ENCODE measurements at places on chromosomes 5 and 9.

DNA sequence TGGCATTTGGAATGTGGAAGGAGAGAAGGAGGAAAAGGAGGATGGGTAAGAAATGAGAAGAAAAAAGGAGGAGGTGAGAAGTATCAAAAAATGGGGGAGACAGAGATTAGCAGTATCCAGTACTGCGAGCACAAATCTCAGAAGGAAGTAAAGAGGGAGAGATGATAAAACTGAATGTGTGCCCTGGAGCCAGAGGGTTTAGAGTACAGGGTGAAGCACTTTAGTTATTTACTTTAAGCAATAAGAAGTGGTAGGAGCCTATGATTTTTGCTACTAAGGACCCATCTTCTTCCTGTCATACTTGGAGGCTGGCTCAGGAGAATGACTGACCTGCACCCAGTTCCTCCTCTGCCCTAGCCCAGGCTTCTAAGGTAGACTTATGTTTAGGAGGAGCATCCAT is 94.9 kb downstream of the ADRB2 start:
- no peak for DNase-seq

- DNase-seq, result no peak
Measured at GRCh38 chr9:92245005-92245797, 48.3 kb downstream of the IARS1 start.

DNA sequence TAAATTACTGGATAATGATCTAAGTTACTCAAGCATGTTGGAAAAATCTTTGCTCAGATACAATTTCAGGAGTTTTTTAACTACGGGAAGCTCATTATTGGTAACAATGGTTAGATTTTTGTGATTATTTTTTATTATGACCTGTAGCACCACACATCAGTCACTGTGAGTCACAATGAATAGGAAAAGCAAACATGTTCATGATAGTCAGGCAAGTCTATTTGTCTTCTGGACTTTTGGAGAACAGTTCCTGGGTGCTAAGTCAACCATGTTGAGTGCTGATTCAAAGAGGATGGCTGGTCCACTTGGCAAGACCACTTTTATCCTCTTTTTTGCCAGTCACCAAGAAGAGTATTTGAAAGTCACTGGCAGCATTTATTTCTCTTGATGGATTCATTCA is 403.2 kb downstream of the KIF4B start:
- DNase-seq, result no peak

DNA sequence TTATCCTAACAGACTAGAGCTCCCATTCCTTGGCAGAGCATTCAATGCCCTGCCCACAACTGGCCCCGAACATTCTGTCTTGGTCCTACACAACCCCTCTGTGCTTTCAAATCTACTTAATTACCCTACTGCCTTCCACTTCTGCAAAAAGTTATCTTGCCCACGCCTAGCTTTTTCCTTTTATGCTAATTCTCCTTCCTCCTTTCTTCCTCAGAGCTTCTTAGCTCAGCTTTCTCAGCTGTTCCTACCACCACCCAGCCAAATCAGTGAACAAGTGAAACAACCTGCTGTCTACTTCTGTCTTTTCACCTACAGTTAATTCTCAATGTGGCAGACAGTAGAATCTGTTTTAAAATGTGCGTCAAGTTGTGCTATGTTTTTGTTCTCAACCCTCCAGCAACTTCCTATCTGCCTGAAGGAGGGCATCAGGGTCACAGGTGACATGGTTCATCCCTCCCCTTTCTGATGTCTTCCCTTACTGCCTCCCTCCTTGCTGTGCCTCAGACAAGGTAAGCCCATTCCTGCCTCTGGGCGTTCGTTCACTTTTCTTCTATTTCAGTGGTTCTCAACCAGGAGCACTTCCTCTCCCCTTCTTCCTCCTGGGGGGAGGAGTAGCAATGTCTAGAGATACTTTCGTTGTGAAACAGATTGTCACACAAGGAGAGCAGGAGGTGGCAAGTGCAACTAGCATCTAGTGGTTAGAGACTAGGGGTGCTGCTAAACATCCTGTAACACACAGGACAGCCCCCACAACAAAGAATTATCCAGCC is 1.3 kb upstream of the REEP5 start:
- peak; percentile 45 for DNase-seq

- no peak for DNase-seq
Measured at GRCh38 chr5:137689306-137689705, 46.6 kb downstream of the KLHL3 start.

- peak; percentile 44 for DNase-seq
Measured at GRCh38 chr5:56900858-56901578, 8.4 kb upstream of the SETD9 start.

GRCh38 chr9:107174441-107174840 is 108.6 kb upstream of the RAD23B start:
- DNase-seq, result no peak

GRCh38 chr5:154309805-154310204 is 119.3 kb downstream of the GALNT10 start:
- DNase-seq, result no peak

DNA sequence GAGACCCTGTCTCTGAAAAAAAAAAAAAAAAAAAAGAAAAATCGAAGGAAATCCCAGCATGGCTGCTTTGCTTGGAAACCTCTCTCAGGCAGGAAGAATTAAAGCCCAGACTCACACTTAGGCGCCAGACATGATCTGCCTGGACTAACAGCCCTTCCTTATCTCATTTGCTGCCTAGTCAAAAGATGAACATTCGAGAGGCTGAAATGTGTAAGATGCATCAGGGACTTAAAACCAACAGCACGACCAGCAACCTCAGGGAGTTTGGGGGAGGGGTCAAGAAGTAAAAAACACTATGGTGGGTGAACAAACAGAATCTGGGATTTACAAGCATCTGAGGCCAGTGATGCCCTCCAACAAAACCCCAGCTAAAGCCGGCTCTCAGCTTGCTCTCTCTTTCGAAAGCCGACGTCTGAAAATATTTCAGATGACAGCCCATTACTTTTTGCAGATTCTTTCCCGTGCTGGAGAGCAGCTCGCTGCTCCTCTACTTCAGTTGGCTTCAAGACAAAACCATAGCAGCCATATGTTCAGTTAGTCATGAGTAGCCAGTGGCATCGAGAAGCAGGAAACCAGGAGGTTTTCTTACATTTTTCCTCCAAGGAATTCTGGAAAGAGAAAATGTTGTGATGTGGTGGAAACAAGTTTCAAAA is 249.9 kb downstream of the MARCHF11 start:
- DNase-seq, result no peak

DNA sequence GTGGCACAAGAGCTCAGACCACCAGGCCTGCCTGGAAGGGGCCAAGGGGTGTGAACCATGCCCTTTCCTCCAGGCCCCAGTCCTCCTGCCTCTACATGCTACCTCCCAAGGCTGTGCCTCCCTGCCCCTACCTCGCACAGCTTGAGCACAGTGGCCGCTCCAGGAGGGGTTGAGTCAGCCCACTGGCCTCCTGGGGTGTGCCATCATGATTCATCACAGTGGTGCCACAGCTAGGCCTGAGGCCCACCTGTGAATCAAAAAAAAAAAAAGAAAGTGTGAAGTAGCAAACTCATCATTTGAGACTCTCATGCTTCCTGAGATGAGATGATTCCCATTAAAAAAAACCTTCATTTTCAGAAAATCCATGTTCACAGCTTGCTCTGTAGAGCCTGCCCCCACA is 240.5 kb downstream of the HSPA4 start:
- no peak for DNase-seq

GRCh38 chr9:32899761-32900160 is 101.7 kb downstream of the APTX start:
- no peak for DNase-seq

DNA sequence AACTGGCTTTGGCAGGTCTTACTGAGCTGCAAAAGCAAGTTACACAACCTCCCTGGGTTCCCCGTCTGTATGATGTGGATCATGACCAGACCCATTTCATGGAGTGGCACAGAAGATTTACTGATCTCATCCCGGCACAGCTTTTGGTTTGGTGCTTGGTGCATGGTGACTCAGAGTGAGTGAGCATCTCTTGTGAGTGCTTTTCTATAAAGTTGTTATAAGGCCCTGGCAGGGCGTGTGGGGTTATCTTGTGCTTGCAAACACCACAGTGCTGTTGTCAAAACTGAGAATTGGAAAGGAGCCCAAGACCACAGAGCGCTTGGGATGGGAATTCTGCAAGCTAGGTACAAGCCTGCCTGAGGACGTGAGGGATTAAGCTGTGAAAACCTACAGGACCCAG is 425.2 kb downstream of the GADD45G start:
- no peak for DNase-seq

DNA sequence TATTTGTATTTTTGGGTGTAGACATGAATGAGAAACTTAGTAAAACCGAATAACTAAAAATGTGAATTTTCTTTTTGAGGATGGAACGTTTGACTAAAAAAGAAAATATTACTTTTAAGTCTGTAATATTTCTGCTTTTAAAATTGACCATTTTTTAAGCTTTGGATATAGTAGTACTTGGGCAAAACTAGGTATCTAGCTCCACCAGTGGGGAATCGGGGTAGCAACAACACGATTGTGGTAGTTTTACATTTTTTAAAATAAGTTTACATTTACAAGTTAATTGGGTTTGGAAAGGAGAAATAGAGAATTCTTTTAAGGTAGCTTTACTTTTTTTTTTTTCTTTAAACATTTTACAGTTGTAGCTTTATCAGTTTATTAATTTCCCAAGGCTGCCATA is 154.4 kb downstream of the MAN2A1 start:
- DNase-seq, result no peak

GRCh38 chr5:83145882-83146331 is 68.6 kb downstream of the XRCC4 start:
- no peak for DNase-seq

- no peak for DNase-seq
Measured at GRCh38 chr9:90466441-90466840, 176.2 kb downstream of the DIRAS2 start.

- DNase-seq, result no peak
Measured at GRCh38 chr5:143216211-143216610, 187.3 kb downstream of the NR3C1 start.

DNA sequence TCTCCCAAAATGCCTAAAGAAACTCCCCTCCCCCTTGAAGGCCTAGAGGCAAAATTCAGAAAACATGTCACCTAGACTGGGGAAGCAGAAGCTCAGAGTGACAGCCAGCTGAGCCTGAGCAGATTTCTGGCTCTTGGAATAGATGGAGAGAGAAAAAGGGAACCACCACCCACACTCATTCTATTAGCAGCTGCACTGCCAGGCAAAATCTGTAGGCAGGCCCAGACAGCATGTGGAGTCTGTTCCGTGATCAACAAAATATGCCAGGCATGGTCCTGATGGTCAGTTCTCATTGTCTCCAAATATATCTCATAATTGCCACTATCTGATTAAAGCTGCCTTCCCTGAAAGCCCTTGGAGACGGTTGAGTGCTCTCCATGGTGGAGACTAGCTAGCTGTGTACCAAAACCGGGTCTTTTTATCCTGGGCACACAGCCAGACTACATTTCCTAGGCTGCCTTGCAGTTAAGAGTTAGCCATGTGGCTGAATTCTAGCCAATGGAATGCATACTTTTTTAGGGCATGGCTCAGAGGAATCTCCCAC is 131.7 kb upstream of the GPR151 start:
- no peak for DNase-seq

DNA sequence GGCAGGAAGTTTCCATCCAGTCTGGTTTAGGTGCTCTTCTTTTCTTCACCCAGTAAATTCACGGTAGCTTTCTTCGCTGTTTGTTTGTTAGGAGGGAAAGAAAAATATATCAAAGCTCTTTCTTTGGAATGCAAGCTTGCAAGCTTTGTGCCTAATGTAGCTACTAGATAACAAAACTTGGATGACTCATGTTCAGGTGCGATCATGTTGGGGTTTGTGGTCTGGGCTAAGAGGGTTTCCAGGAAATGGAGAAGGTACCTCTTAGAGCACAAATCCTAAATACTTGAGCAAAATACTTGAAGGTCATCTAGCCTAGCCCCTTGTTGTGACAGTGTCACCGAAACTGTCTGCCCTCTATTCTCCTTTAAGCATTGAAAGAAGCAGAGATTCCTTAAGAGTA is 17.7 kb downstream of the SRP19 start:
- DNase-seq, result peak; percentile 77

DNA sequence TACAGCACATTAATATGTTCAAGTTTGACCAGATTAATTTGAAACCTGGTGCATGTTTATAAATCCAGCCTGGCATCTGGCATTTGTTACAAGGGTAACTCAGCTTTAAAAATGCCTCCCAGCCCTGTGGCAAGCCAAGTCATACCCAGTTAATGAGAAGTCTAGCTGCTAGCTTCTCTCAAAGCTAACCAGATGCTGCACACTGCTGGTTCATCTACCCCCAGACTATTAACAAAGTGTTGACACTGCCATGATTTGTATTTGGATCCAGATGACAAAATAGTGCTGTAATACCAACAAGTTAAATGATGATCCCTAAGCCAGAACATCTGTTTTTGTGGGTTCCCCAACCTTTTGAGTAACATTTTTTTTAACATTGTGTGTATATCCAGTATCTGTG is 573.7 kb upstream of the DAB2 start:
- no peak for DNase-seq

DNA sequence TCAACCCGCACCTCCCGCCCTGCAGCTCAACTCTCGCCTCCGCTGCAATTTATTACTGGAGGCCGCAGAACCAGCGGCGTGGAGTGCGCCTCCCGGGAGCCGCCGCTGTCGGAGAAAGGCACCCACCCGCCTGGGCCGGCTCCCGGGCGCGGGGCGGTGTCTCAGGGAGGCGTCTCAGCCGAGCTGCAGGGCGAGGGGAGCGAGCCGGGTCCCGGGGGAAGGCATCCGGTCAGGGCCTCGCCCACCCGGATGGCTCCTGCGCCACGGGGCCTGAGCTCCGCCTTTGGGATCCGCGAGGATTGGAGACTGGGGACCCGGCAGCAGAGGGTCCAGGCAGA is 32.9 kb downstream of the TSPAN17 start:
- no peak for DNase-seq

DNA sequence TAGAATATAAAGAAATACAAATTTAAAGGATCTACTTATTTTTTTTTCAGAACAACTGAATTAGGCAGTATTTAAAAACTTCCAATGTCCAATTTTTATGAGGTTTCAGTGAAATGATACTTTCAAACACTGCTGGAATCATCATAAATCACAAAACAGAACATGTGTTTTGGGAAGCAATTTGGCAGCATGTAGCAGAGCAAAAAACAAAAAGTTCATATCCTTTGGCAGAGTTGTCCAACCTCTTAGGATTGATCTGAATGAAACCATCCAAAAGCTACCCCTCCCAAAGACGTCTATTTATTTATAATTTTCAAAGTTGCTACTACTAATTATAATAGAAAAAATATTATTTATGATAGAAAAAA is 192.4 kb upstream of the PUM3 start:
- no peak for DNase-seq

GRCh38 chr5:149213264-149213880 is 58.3 kb upstream of the AFAP1L1 start:
- no peak for DNase-seq

- DNase-seq, result no peak
Measured at GRCh38 chr5:55370291-55370925, 62.6 kb downstream of the MTREX start.

DNA sequence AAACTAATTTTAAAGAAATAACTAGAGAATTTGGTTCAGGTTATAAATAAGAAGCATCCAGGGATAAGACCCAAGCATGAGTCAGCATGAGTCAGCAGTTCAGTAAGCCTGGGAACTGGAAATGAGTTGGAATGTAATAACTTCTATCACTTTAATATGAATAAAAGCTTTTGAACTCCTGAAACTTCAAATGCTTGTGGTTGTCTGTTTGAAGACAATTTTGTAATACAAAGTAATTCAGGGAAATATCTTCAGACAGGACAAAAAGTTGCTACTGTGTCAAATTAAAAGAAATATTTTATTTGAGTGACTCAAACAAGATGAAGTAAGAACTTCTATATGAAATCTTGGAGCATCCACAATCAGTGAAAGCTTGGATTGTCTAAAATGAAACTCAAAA is 331.2 kb upstream of the DAB2 start:
- no peak for DNase-seq

- no peak for DNase-seq
Measured at GRCh38 chr5:112549127-112549526, 130.1 kb upstream of the EPB41L4A start.
